Left renal cortex interstitium (tissue), 4 donors: ENCODE measurements at places on chromosomes 5 and 9. TPM values are rescaled to one million over a fixed set of nuclear protein-coding genes. Genes with fewer than 3 reads are reported as not detected.

UGT3A2 gene
- 8.5 TPM for polyA plus RNA-seq

POLR1E gene
- 23.0 TPM for polyA plus RNA-seq

ENHO gene
- polyA plus RNA-seq: 1.5 TPM

NR5A1 gene
- polyA plus RNA-seq: 0.05 TPM

PFN3 gene
- 0.69 TPM for polyA plus RNA-seq

EIF4E1B gene
- 0.11 TPM for polyA plus RNA-seq

GAPT gene
- polyA plus RNA-seq: 0.68 TPM

CDKN2B gene
- 0.21 TPM for polyA plus RNA-seq

PTBP3 gene
- 83.1 TPM for polyA plus RNA-seq

AJM1 gene
- polyA plus RNA-seq: 1.8 TPM

CCDC180 gene
- polyA plus RNA-seq: 5.8 TPM

CORO2A gene
- polyA plus RNA-seq: 2.1 TPM

REEP2 gene
- 11.6 TPM for polyA plus RNA-seq
